Peyer's patch (tissue), 4 donors: ENCODE measurements at places on chromosomes 5 and 9. TPM values are rescaled to one million over a fixed set of nuclear protein-coding genes. Genes with fewer than 3 reads are reported as not detected.

DNA sequence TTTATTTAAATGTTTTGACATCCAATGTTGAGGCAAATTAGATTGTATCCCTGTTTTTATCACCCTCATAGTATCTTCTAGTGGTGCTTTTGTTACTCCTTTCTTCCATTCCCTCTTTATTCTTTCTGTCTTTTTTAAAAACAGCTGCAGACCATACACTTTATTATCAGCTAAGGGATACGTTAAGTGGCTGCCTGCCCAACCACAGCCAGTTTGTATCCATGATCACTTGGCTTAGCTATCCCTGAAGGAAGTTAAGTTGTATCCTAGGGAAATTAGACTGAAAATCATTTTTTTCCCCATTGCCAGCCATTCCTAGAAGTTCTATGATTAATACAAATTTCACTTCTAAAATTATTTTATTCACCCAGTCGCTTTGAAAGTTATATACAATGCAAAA lies 1032.7 kb downstream of the NR2F1-AS1 start:
- DNase-seq, result no peak

DNA sequence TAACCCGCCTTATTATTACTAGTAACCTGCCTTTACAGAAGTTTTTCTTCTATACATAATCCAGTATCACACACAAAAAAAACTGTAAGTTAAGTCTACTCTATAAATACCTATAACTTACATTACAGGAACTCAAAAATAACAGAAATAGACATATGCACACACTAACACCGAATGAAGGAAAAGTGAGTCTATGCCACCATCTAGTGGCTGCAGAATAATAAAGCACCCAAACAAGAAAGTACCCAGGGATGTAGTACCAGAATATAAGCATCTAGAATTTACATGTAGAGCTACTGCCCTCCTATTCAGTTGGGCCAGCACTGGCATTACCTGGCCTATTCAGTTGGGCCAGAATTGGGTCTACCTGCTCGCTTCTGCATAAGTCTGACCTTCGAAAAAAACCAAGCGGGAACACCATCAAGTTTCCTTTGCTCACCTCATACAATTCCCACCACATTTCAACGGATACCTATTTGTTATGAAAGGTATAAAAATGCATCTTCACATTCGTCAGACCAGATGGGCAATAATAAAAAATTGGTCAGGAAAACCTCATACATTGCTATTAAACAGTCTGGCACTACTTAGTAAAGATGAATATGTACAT lies 4.0 kb upstream of the NIPSNAP3A start:
- DNase-seq, result no peak

Gene LAMC3
- not detected for total RNA-seq

GRCh38 chr5:118479285-118479684 lies 509.1 kb downstream of the DTWD2 start:
- DNase-seq, result no peak

GRCh38 chr5:116669261-116670031 lies 94.8 kb upstream of the SEMA6A start:
- no peak for DNase-seq

Gene PKN3
- 10.0 TPM for total RNA-seq

Gene BTNL8
- 127 TPM for total RNA-seq

DNA sequence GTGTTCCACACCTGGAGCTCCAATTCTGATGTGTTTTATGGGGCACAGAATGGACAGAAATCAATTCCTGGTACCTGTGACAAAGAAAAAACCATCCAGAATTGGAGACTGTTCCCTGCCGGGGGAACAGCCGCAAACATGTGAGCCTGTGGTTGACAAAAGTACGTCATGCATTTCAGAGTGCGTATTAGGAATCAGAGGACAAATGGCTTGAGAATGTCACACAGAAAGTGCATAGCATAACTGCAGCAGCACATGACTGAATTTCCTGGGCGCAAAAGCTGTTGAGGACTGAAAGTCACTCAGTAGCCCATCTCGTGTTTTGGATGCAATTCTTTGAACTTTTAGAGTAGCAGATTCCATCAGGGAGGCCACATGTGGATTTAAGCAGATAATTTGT lies 85.1 kb downstream of the TRIO start:
- DNase-seq, result no peak

DNA sequence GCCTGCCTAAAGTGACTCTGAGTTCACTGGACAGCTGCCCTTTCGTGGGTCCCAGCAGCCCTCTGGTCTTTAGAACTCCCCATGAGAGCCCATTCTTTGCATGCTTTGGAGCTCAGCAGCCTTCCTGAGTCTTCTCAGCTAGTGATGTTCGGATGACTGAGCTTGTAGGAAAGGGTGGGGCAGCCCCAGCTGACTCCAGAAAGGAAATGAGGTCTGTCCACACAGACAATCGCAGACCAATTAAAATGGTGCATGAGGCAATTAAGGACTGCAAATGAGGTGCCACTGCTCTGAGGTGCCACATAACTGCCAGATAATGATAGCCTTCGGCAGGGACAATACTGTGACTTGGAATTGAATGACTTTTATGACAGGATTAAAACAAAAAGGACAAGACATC lies 25.4 kb upstream of the TOMM5 start:
- no peak for DNase-seq

Gene PPP3R2
- total RNA-seq, result not detected

Gene FAM174A
- 2.5 TPM for total RNA-seq

Gene CDC20B
- total RNA-seq, result not detected

GRCh38 chr9:107782381-107782780 lies 292.8 kb upstream of the KLF4 start:
- DNase-seq, result no peak

- no peak for DNase-seq
Measured at GRCh38 chr5:171575386-171575785, 155.9 kb downstream of the FGF18 start.

Gene PCDHB11
- not detected for total RNA-seq
